ENCODE measurements at places on chromosomes 2 and 18. TPM values are rescaled to one million over a fixed set of nuclear protein-coding genes. Genes with fewer than 3 reads are reported as not detected.

GRCh38 chr2:241947401-241947800, 77.9 kb downstream of the RTP5 start:
- DNase-seq, result no peak

DNA sequence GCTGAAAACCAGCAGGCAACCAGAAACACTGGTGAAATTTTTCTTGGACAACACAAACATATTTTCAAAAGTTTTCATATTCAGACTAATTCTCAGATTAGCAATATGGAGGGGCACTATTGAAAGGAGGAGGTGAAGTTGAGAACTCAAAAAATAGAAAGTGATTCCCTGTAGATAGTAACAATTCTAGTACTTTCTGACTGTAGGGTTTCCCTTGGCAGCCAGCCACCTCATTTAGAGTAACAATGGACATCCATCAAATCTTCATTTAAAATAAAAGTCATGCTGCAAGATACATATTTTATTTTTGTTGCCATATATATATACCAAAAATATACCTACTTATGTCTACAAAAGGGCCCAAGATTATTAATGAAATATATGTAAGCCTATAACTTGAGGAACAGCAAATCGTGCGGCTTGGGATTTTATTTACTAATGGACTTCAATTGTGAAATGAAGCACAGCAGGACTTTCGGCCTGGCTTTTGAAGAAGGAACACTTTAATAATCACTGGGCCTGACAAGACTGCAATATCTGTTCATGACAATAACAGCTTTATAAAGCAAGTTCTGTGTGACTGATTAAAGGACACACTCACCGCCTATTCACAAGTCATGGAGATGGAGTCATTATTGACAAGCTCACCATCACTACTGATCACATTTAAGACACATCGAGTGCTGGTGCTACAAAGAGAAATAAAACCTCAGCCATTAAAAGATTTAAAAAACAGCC, 6.8 kb upstream of the NR4A2 start:
- DNase-seq, result peak; percentile 40

GRCh38 chr2:109554758-109555157, 59.0 kb downstream of the SEPTIN10 start:
- no peak for DNase-seq

- DNase-seq, result peak; percentile 33
These were observed 285.6 kb downstream of the NR4A2 start for GRCh38 chr2:156046900-156047299.

The RNU2-63P gene
- not detected for total RNA-seq

DNA sequence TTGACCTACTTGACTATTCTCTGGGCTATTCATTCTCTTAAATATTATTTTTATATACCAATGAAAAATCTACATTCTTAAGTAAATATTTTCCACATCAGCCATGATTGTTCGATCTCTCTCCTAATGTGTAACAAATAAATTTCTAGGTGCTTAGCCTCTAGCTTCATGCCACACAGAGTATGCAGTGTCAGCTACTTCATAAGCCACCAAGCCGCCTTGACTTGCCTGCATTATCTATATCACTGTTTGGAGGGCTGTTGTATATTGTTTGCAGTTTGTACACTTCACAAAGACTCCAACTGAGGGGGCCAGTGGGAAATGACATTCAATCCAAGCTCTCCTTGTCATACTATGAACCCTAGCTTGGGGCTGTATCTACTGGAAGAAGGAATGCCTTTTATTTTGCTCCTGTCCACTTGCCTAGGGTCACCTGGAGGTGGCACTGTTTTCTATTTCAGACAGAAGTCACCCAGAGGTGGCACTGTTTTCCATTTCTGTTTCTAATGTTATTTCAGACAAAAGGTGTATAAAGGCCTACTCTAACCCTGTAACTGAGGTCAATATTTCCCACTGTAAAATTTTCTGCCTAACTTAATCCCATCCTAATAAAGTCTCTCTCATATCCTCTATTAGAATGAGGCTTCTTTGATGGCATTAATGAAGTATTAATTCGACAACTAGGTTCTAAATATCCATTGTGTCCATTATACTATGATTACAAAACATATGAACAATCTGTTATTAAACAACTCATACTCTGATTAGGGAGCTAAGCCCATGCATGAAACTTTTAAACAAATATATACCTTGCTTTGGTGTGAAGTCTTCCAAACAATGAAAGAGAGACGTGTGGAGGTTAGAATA, 36.4 kb downstream of the COL5A2 start:
- DNase-seq, result peak; percentile 69

DNA sequence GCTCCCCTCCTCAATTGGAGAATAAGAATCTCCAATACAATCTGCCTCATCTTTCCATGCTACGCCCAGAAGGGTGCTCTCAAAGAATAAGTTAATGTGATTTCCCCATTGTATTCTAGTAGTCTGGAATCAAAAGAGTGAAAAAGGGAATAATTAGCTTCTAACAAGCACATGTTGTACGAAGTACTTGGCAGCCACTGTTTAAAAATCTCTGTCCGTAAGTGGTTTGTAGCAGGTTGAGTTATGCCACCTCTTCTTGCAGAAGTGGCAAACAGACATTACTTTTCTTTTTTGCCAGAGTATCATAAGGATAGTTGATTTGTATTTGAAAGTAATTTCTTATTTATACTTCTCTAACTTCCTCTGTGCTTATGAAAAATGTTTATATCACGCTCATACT, 184.7 kb downstream of the CD226 start:
- DNase-seq, result no peak

The GAD1 gene
- total RNA-seq, result 6.7 TPM

The M1AP gene
- not detected for total RNA-seq

GRCh38 chr18:49747876-49748275, 65.5 kb downstream of the ACAA2 start:
- peak; percentile 53 for DNase-seq

GRCh38 chr2:127591221-127591923, 54.6 kb upstream of the GPR17 start:
- DNase-seq, result peak; percentile 61

The IL1A gene
- total RNA-seq, result 1.9 TPM

DNA sequence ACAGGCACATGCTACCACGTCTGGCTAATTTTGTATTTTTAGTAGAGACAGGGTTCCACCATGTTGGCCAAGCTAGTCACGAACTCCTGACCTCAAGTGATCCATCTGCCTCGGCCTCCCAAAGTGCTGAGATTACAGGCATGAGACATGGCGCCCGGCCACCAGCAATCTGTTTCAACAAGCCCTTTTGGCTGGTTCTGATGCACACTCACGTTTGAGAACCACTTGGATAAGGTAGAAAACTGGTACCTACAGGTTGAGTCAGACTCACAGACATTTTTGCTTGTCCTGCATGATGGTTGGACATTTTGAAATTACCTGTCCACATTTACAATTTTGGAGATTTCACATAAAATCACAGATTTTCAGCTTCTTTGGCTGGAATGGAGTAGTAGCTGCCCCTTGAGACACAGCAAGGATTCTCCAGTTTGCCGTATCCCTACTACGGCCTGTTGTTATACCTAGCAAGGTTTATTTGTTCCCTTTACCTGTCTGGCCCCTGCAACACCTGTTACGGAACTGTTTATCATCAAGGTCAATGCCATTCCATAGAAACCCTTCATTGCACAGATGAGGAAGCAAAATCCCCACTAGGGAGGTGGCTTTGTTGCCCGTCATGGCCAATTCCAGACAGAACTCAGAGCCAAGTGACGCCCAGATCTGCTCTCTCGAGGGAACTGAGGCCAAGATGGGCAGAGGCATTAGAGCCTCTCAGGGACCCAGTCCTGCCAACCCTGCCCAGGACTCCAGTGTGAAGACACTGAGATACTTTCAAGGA, 31.4 kb upstream of the IGFBP2 start:
- DNase-seq, result no peak

- DNase-seq, result no peak
These were observed 76.6 kb downstream of the TLK1 start for GRCh38 chr2:171084128-171084527.

GRCh38 chr2:227627769-227628168, 10.5 kb downstream of the SCYGR4 start:
- no peak for DNase-seq

- no peak for DNase-seq
These were observed 18.9 kb downstream of the ZRANB3 start for GRCh38 chr2:135512099-135512498.

DNA sequence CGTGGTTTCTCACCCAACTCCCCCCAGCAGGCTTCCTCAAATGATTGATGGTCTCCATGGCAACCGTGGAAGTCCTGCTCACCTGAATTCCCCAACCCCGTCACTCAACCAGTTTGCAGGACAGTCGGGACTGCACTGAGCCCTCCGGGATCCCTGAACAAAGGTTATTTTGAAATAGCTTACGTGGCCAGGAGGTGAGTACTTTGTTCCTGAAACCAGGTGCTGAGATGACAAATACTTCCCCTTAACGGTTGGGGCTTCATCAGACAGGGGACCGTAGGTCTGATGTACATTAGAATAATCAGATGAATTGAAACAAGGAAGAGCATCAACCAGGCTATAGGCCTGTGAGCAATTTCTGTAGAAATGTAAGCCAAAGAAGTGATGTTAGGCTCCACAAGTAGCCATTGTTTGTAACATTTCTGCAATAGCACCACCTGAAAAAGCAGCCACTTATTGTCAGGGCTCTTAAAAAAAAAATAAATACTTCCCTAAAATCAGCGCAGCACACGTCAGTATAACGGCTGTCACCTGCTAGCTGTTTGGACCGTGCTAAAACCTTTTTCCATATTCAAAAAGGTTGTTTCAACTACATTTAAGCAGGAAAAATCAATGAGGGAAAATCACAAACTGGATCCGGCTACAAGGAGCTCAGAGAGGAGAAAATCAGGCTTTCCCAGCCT, 206.4 kb upstream of the ID2 start:
- DNase-seq, result no peak

DNA sequence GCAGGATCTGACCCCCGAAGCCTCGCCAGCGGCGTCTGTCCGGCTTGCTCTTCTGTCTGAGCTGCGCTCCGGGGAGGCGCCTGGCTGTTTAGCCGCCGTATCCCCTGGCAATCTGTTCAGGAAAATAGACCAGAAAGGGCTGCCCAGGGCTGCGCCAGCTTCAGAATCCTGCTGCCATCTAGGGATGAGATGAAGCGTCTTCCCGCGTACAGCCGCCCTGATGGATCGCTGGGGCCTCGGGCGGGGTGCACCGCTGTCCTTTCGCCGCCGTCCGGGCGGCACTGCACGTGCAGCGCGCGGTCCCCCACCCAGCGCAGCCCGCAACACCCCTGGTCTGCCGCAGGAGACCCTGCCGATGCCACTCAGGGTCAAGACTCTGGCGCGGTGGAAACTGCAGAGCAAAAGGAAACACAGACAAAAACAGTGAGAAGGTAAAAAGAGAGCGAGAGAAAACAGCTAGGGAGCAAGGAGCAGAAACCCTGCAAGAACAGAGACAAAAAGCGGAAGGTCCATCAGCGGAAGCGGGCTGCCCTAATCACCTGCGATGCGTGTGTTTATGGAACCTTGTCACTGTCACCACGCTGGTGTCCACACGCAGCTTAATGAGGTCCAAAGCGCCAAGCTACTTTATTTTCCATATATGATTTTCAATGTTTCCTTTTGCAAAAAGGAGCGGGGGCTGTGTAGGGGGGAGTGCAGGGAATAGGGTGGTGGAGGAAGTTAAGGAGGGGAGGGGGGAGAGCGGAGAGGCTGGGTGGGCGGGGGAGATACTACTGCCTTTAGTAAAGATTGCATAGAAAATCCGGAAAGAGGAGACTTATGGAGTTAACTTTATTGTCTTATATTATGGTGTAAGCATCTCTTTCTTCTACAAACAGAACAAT, 2113.3 kb upstream of the PIK3C3 start:
- peak; percentile 59 for DNase-seq

The CTAGE1 gene
- 1.3 TPM for total RNA-seq

GRCh38 chr2:240225131-240225530, 84.7 kb upstream of the OTOS start:
- DNase-seq, result no peak

DNA sequence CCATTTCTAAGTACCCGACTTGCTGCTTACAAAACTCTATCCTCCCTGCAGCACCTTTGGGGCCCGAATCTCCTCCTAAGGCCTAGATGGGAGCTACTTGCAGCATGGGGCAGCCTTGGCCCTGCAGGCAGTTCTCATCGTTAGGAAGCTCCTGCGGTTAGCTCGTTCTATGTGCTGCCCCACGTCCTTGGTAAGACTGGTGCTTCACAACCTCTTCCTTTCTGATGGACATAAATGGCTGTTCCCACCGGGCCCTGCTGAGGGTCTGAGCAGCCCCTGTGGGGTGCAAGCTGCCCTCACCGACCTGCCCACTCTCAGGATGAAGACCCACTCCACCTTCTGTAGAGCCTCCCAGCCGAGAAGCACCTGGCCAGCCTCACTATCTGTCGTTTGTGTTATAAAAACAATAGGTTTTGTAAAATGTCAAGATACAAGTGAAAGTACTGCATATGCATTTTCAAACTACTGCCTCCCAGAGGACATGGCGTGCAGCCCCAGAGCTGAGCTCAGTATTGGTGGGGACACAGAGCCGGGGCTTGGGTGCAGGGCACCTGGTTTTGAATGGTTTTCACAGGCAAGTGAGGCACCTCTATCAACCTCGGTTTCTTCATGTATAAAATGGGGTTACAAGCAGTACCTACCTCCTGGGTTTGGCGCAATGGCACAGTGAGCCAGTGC, 19.4 kb downstream of the OTOF start:
- DNase-seq, result no peak

GRCh38 chr18:63552581-63552980, 10.4 kb downstream of the SERPINB12 start:
- no peak for DNase-seq

DNA sequence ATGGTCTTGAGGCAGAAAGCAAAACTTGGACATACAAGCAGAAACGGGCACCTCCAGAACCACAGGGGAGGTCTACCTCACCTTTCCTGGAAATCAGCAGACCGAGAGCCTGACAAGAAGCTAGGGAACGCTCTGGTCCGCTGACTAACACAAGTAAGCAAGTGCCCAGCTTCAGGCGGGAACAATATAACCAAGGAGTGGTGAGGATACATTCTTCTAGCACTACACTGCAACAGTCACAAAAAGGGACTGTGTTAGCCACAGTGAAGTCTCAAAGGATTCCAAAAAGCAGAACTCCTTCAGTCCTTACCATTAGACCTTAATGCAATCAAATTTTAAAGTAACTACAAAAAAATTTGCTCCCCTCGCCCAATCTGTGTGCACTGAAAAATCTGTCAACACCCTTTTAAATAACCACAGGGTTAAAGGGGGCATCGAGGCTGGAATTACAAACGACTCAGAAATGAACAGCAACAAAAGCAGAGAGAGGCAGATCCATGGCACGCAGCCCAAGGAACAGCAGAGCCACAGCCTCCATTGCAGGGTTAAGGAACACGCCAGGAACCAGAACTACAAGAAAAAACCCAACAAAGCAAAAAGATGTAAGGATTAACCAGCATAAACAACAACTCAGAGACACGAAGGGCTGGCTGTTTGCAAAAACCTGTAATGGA, 7.1 kb downstream of the THAP4 start:
- no peak for DNase-seq

DNA sequence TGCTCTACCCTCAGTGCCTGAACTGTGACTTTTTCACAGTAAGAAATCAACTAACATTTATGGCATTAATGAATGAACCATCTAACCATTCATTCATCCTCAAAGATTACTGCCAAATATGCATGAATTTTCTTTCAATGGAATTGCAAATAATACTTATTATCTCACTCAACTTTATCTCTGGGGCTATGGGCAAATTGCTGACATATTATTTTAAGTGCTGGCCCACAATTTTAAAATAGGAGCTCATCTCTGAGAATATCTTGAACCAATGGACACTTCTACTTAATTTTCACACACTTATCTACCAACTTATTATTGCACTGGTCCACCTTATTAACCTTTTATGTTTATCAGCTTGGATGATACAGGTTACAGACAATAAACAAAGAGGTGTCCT, 182.8 kb downstream of the RBM43 start:
- DNase-seq, result no peak

GRCh38 chr2:44679584-44679983, 261.9 kb upstream of the SIX3 start:
- no peak for DNase-seq
